T-helper 9 cell (primary cell): ENCODE measurements at places on chromosomes 6 and 20.

- DNase-seq = no peak
Observed at GRCh38 chr6:151681433-151682059, 125.9 kb upstream of the ESR1 start.

- DNase-seq = no peak
Observed at GRCh38 chr20:9903048-9903655, 64.3 kb upstream of the PAK5 start.

- no peak for DNase-seq
Observed at GRCh38 chr6:390914-391558, 516 bp upstream of the IRF4 start.

- DNase-seq = no peak
Observed at GRCh38 chr6:158557927-158558326, 2.0 kb upstream of the TMEM181 start.

DNA sequence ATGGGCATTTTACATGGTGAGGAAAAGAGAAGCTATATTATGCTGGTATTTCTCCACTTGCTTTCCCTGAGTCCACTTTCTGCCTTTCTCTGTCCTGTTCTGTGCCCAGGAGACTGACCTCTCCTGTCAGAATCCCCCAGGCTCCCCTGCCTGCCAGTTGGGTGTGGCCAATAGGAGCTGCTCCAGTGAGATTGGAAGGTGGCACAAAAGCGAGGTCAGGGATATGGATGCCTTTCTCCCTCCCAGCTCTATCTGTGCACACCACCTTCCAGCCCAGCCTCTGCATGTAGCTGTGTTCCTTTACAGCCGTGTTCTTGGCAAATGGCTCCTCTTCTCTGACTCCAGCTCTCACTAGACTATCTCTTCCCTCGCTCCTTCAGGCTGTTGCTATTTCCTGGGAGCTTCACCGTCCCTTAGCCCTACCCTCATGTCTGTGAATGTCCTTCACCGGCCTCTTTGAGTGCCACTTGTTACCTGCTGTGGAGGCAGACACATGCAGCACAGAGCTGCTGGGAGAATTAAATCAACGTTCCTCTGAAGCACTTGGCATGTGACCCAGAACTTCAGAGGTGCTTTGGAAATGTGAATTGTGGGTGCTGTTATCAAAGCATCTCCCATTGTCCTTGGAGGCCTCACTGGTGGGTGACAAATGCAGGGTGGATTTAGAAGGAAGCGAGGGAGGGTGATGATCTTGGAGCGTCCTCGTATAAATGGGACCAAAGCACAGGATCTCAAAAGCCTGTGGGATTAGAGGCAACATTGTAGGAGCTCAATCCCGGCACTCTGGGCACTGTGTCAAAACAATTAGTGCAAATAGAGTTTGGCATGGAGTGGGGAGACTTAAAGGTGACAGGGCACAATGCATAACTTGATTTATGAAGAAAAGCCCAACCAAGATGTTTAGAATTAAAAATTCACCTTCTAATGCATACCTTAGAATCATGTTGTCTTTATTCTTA, 28.9 kb upstream of the RALGAPA2 start:
- no peak for DNase-seq
